ENCODE measurements at places on chromosomes 13 and 19.

GRCh38 chr19:6076675-6077463 lies 33.4 kb downstream of the RFX2 start:
- DNase-seq, result no peak

GRCh38 chr13:114063545-114064449 lies 68.6 kb downstream of the RASA3 start:
- DNase-seq, result peak; percentile 47

- no peak for DNase-seq
Measured at GRCh38 chr13:79287939-79288795, 117.9 kb downstream of the RBM26 start.

DNA sequence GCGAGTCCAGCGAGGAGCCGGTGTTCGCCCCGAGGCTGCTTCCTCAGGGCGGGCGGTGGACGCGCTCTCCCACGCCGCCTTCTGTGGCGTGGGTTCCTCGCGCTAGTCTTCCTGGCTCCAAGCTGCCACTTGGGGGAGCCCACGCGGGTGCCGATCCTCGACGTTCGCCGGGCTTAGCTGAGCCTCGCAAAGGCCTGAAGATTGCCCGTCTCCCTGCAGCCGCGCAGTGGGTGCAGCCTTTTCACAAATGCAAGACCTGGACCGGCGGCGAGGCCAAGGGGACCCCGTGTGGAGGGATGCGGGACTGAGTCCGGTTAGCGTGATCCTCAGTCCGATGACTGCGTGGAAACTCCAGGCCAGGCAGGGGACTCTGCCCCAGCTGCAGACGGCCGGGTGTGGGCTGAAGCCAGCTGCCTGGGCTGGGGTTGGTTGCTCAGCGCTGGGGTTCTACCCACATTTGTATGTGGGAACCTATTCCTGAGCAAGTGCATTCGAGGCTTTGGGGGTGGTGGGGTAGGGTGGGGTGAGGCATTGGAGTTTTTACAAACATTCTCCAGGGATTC lies 16.6 kb upstream of the LRP3 start:
- DNase-seq, result peak; percentile 81

- peak; percentile 64 for DNase-seq
Measured at GRCh38 chr19:49148784-49149651, 6.2 kb downstream of the HRC start.

DNA sequence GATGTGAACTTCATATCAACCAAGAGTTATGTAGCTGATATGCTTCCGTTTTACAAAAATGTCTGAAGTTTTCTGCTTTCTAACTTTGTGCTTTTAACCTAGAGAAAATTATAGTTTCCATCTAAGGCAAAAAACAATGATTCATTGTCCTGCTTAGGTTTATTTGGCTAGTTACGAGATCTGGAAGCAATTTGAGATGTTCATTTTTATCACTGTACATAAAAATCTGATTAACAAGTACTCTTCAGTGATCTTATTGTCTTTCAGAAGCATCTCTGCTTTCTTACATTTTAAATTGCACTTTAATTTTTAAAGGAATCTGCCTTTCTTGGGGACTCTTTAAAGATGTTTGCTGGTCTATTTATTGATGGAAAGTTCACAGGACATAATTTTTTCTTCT lies 188.1 kb downstream of the RFC3 start:
- DNase-seq, result no peak

GRCh38 chr13:72218966-72219365 lies 352.0 kb upstream of the DACH1 start:
- no peak for DNase-seq

GRCh38 chr13:88857256-88857655 lies 1186.1 kb downstream of the SLITRK5 start:
- DNase-seq, result no peak

DNA sequence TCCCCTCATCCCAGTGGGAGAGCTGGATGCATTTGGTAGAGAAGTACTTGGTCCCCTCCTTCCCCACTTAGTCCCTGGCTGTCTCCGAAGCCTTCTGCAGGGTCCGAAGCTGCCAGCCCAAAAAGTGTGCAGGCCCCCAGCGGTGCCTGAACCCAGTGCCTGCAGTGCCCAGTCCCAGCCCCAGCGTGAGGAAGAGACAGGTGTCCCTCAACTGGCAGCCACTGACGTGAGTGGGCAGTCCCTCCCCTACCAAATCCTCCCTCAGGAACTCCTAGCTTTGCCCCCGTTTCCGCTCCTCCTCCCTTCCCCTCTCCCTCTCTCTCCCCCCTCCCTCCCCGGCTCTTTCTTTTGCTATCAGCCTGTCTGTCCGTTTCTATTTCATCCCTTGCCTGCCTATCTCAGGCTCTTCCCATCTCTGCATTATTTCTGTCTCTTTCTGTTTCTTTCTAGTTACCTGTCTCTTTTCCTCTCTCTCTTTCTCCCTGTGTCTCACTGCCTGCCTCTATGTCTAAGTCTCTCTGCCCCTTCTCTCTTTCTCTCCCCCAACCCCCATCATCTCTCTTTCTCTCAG lies 1.8 kb upstream of the LTBP4 start:
- DNase-seq, result no peak

DNA sequence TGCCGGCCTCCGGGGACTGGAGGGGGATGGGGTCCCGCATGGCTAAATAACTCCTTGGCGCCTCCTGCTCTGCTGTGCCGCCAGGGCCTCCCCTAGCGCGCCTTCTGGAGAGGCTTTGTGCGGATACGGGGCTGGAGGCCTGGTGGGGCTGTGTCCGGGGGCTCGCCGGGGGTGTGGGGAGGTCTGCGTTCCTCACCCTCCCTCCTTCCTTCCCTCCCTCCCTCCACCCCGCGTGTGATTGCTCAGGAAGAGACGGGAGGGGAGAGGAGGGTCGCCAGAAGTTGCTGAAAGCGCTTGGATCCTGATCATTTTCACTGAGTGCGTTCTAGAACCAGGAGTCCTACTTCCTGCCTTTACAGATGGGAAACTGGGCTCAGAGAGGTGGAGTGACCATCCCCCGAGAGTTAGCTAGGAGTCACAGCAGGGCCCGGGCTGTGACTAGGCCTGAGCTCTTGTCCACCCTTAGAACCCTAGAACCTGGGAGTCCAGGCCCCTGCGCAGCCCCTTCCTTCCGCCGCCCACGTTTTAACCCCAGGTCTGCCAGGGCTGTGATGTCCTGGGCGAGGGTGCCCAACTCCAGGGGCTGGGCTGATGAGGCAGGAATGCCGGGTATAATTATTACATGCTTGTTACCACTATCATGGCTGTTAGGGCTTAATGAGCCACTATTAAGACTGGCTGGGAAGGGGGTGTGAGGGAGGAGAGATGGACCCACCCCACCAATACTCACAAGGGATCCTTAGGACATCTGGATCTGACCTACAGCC lies 782 bp upstream of the JUND start:
- peak; percentile 95 for DNase-seq

DNA sequence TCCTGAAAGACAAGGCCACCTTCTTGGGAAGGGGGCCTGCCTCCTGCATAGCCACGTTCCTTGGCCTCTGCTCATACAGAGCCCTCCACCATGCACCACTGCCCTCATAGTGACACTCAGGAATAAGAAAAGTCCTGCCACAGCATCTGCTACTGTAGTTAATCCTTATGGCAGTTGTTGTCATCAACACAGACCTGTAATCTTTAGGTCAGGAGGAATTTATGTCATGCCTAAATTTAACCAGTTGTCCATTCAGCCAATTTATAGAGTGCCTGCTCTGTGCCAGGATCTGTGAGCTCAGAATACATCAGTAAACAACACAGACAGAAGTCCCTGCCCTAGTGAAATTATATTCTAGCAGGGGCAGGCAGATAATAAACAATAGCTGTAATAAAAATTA lies 44.4 kb downstream of the FAM124A start:
- no peak for DNase-seq

DNA sequence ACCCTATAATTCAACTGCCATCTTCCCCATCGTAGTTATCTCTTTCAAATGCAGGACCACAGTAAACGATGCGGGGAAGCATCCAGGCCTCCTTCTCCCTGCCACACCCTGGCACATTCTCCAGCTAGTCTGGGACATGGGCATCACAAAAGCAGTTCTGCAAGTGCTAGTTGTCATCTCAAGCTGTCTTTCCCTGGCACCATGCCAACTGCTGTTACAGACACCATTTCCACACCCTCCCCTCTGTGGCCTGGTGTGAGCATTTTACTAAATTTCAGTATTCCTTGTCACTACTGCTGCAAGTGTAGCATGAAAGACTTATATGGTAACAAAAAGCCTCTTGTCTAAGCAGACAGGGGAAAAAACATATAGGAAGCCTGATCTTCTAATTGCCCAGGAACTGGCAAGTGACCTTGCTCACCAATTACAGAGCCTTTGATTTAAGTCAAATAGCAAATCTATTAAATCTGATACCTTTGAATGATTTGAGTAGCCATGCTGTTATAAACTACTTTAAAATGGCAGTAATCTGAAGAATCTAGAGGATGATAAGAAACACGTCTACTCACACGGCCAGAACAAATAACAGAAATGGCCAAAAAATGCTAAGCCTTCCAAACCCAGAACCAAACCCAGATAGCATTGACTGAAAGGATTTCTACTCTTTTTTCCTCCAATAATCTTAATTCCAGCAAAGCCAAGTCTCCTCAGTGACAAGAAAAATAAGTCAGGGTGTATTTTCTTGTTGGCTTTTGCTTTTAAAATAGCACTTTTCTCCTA lies 179.0 kb downstream of the NUFIP1 start:
- DNase-seq, result no peak

DNA sequence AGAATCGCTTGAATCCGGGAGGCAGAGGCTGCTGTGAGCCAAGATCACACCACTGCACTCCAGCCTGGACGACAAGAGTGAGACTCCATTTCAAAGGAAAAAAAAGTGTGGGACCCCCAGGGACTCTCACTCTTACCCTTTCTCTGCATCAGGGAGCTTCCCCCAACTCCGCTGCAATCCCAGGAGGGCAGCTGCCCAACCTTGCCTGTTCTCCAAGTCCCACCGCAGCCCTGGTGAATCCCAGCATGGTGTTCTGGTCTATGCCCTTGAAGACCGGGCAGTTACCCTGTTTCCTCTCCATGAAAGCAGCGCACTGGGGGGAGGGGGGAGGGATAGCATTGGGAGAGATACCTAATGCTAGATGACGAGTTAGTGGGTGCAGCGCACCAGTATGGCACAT lies 35.7 kb upstream of the DPRX start:
- DNase-seq, result no peak

- DNase-seq, result no peak
Measured at GRCh38 chr19:6464070-6464873, at the start of gene CRB3. TSS of gene CRB3 (plus strand) at chr19:6464271. CDS start at chr19:6464702, 431 bp downstream.

DNA sequence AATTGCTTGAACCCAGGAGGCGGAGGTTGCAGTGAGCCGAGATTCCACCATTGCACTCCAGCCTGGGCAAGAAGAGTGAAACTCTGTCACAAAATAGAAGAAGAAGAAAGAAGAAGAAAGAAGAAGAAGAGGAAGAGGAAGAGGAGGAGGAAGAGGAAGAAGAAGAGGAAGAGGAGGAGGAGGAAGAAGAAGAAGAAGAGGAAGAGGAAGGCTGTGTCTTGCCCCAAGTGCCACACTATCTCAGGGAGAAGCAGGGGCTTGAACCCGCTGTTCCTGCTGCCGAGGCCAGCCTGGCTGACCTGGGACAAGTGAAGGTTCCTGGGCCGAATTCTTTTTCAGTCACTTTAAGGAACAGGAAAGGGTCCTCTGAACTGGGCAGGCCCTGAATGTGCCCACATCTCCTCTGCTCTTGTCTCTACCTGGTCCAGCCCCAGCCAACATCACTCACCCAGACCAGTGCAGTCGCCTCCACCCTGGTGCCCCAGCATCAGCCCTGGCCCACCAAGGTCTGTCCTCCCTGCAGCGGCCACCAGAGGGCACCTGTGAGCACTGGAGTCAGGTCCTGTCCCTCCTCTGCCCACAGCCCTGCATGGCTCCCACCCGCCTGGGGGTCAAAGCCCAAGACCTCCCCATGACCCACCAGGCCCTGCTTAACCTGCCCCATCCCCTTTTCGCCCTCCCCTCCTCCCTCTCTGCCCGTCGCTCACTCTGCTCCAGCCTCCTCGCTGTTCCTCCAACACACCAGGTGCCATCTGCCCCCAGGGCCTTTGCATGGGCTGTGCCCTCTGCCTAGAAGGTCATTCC lies 20.0 kb downstream of the TICAM1 start:
- DNase-seq, result peak; percentile 66

GRCh38 chr13:86945584-86945983 lies 725.6 kb upstream of the SLITRK5 start:
- DNase-seq, result no peak

- no peak for DNase-seq
Measured at GRCh38 chr13:24074678-24075077, 85.8 kb upstream of the SPATA13 start.

DNA sequence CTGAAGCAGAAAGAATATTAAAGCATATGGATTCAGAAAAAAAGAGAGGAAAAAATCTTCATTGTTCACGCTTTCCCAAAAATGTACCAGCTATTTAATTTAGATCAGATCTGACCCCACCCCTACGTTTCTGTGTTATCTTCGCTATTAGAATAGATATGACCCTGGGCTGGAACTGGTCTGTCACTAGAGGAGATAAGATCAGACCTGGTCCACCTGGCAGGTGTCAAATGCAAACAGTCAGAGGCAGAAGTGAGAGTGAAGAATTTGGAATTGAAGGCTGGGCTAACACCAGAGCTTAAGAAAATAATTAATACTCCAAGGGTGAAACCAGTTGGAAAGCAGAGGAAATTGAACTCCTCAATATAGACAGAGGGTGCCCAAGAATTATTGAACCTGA lies 30.0 kb upstream of the MBNL2 start:
- no peak for DNase-seq

DNA sequence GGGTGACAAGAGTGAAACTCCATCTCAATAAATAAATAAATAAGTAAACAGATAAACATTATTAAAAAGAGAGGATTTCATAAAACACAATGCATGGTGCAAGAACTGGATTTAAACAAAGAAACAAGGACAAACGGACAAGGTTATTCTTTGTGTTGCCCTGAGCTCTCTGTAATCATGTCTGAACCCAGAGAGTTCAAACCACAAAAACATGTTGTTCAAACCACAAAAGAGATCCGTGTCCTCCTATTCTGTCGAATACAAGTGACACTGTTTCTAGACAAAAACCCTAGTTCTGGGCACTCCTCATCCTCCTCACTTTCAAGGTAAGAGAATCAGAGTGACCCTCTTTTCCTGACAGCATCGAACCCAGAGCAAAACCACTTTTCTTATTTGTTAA lies 4.6 kb upstream of the TPRX2 start:
- no peak for DNase-seq

All from bone marrow (tissue), 2 donors.